Stimulated activated CD8-positive, alpha-beta memory T cell treated with anti-CD3 and anti-CD28 coated beads, Interleukin-7, amount 100 ng/mL, for 4 hours (primary cell): ENCODE measurements at places on chromosomes 5 and 9.

GRCh38 chr9:34382054-34382453, 5.4 kb upstream of the MYORG start:
- DNase-seq = no peak

DNA sequence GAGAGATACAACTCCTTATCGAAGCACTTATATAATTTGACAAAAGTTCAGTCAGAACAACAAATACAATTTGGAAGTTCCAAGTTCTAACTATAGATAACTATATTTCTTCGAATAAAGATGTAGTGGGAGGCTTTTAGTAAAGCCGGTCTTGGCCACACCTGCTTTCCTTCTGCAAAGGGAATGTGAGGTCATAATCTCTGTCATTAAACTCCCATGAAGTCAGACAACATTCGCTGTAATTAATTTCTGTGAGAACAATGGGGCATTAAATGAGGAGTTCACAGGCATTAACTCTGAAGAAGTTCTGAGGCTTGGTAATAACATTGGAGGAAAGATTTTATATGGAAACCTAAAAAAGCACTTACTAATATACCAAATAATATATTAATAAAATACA, 67.5 kb downstream of the MCTP1 start:
- no peak for DNase-seq

- DNase-seq = no peak
Observed at GRCh38 chr5:73684691-73685090, 58.7 kb downstream of the ARHGEF28 start.

DNA sequence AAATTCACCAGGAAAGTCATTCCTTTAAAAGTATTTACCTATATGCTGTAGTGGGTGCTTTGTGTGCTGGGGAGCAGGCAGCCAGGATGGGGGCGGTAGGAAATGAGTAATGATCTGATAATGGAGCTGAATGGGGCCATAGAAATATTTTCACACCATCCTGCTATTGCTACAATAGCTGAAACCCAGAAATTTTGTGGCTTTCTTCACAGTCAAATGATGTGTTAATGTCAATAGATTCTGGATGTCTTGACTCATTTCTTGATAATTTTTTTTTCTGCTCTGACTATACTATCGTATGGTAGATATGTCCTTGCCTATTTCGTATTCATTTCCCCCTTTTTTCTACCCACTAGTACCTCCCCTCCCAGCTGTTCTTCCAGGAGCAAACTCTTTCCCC, 59.5 kb downstream of the RORB start:
- no peak for DNase-seq

- DNase-seq = peak; percentile 77
Observed at GRCh38 chr5:180802325-180803180, at the start of gene MGAT1. TSS of gene MGAT1 (minus strand) at chr5:180802806. CDS start at chr5:180792971, 9,835 bp downstream.

GRCh38 chr5:138743484-138743883, 9.7 kb upstream of the CTNNA1 start:
- no peak for DNase-seq

- DNase-seq = no peak
Observed at GRCh38 chr9:16139774-16140173, 586.9 kb downstream of the CCDC171 start.

- DNase-seq = no peak
Observed at GRCh38 chr9:103734471-103734870, 359.6 kb upstream of the SMC2 start.

DNA sequence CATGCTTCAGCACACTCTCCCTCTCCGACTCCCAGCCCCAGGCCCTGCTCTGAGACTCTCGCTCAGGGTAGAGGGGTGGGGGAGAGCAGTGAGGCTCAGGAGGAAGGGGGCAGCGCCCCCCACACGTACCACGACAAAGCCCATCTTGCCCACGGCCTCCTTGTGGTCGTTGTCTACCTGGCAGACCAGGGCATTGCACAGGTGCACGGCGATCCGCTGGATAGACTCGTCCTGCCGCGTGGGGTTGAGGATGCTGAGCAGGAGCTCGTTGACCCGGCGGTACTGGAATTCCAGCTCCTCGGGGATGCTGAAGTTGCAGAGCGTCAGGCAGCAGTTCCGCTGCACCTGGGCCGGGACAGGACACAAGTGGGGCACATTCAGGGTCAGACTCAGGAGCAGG, 18.5 kb upstream of the ZDHHC12 start:
- DNase-seq = no peak
